ENCODE measurements at places on chromosomes 2 and 18.

- no peak for DNase-seq
These were observed 785.0 kb downstream of the CNTNAP5 start for GRCh38 chr2:124810132-124810531.

DNA sequence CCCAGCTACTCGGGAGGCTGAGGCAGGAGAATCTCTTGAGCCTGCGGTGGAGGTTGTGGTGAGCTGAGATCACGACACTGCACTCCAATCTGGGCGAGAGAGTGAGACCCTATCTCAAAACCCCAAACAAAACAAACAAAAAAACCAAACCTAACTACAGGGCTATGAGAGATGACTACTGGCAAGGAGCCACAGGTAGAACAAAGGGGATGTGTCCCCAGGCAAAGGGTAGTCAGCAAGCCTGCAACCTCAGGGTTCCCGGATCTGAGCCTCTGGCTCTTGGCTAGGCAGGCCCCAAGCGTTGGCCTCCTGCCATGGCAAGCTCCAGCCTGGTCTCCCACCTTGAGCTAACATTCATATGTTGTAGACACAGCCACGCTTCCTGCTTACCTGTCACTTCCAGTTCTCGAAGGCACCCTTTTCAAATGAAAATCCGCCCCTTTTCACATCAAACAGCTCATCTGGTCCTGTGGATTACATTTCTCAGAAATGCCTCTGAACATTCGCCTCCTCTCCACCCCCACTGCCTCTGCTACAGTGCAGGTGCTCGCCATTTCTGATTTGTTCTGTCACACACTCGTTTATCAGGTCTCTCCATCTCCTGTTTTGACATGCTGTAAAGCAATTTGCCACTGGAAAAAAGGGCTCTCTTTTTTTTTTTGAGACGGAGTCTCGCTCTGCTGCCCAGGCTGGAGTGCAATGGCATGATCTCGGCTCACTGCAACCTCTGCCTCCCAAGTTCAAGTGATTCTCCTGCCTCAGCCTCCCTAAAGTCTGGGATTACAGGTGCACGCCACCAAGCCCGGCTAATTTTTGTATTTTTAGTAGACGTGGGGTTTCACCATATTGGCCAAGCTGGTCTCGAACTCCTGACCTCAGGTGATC, 13.1 kb upstream of the ACTR3 start:
- DNase-seq = peak; percentile 60

- no peak for DNase-seq
These were observed 552.3 kb upstream of the SETBP1 start for GRCh38 chr18:44128365-44128764.

GRCh38 chr2:69798290-69798908, 31.1 kb upstream of the GMCL1 start:
- no peak for DNase-seq

GRCh38 chr2:204544961-204545860, at the start of gene PARD3B:
PARD3B (plus strand) TSS chr2:204545475; CDS start chr2:204546000, 525 bp downstream.
- no peak for DNase-seq

GRCh38 chr2:216235462-216235861, 126.3 kb downstream of the XRCC5 start:
- DNase-seq = no peak

DNA sequence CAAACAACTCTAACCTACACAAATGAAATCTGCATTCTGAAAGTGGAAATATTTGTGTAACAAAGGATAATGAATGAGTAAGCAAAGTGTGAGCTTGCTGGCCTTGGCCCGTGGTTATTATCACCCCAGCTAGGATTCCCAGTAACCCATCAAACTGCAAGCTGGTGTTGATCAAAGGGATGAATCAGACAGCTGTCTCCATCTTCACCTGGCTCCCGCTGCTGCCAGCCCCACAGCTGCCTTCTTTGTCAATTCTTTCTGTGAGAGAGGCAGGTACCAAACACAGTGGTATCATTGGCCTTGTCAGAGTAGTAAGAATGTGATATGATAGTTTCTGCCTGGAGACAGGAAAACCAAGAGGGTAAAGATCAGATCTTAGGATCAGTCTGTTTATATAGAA, 25.2 kb upstream of the RGPD4 start:
- DNase-seq = no peak

GRCh38 chr18:75829091-75829490, 401.6 kb upstream of the SMIM21 start:
- DNase-seq = no peak

DNA sequence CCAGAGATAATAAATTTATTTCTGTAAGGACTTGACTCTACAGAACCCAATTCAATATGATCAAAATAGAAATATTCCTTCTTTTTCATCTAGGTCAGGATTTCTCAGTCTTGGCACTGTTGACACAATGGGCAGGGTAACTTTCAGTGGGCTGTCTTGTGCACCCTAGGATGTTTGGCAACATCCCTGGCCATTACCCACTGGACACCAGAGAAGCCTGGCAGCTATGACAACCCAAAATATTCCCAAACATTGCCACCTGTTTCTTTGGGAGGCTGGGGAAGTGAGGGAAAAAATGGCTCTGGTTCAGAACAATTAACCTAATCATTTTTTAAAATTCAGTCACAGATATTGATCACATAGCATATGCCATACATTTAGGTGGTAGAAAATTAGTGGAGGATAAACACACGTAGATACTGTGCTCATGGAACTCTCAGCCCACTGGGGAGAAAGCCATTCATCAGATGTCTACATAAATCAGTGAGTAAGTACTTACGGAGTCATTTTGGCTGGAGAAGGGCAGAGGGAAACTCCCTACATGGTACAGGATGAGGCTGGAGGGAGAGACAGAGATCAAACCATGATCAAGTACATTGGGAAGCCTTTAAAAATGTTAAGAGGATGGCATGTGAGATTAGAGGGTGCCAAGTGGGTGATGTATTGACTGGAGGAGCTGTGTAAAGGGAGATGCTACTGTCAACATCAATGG, 718 bp upstream of the TNP1 start:
- DNase-seq = no peak

- no peak for DNase-seq
These were observed 77.0 kb downstream of the CIB4 start for GRCh38 chr2:26564121-26564644.

All from activated CD4-positive, alpha-beta T cell treated with anti-CD3 and anti-CD28 coated beads for 1 hour (primary cell).